ENCODE measurements at places on chromosomes 3 and 15.
A peak's percentile ranks its signal among the peaks of the same experiment; 100 is the strongest.

DNA sequence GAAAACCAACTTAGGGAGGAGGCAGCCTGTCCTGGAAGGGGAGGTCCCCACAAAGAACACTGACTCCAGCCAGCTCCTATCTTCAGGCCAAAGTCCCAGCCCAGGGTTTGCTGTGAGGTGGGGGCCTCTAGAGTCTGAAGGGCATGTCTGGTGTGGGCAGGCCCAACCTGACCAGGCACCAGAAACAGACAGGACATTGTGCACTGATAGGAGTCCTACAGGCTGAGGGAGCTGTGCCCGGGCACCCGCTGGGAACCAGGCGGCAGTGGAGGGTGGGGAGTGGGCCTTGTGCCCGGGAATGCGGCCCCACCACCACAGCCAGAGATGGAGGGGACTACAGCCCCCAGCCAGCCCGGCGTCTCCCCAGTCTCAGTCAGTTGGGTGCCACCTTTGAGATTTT, 161.4 kb downstream of the WNT7A start:
- no peak for DNase-seq

DNA sequence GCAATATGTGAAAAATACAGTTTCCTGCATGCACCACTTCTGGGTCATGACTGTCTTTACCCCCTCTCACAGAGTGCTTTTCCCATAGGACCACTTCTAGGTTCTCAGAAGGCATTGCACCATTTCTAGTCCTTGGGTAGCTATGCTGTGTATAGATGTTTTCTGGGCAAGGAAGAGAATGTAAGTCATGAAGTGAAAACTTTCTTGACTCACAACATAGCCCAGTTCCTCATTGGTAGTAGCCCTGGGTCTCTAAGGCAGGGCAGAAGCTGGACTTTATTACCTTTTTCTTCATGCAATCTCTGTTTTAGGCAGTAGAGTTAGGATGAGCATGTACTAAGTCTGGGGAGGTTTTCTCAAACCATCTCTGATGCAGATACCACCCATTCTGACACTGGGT, 203.1 kb downstream of the EPHB1 start:
- DNase-seq, result no peak

GRCh38 chr3:77324105-77324504, 284.2 kb downstream of the ROBO2 start:
- peak; percentile 59 for DNase-seq

DNA sequence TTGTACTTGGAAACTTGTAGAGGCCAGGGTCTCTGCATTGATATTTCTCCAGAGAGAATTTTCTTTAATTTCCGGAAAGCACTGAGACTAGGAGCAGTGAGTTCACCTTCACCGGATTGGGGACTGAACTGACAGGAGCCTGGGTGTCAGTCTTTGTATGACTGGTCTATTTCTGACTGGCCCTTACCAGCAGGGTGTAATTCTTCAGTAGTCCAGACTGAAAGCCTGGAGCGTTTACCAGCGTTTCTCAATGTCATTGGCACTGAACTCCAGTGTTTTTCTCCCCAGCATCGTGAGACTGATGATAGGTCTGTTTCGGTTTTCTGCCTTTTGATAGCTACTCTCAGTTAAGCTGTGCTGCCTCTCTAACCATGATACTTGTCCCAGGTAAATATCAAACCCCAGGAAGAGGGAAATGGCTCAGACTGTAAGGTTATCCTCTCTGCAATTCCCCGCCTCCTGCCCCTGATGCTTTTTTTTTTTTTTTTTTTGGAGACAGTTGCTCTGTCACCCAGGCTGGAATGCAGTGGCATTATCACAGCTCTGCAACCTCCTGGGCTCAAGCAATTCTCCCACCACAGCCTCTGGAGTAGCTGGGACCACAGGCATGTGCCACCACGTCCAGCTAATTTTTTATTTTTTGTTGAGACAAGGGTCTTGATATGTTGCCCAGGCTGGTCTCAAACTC, 103.6 kb downstream of the CACNA2D3 start:
- no peak for DNase-seq

DNA sequence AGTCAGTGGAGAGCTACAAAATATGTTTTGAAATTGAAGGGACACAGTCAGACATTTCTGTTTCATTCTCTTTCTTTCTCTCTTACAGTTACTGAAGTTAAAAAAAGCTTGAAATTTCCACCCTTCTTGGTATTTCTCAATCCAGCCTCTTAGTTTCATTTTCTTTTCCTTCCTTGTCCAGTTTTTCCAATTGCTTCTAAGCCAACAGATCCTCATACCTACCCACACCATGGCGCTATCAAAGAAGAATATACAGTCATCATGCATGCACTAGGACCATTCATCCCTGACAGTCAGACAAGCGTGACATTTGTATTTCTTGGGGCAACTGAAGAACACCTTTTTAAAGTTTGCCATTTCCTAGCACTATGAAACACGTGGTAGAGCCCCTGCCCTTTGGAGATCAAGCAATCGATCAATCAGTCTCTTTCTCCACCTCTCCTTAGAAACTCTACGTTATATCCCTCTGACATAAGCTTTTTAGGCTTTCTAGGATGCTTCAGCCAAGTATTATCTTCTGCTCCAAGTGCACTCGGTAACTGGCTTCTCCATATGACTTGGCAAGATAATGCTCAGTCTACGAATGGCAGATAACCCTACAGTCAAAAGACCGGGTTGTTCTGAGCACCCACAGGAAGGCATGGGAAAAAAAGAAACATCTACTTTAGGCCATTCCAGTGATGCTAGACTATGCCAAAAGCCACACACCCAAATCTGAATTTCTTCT, 65.4 kb downstream of the FBN1 start:
- no peak for DNase-seq

GRCh38 chr3:121794264-121794983, 40.4 kb downstream of the IQCB1 start:
- DNase-seq, result no peak

DNA sequence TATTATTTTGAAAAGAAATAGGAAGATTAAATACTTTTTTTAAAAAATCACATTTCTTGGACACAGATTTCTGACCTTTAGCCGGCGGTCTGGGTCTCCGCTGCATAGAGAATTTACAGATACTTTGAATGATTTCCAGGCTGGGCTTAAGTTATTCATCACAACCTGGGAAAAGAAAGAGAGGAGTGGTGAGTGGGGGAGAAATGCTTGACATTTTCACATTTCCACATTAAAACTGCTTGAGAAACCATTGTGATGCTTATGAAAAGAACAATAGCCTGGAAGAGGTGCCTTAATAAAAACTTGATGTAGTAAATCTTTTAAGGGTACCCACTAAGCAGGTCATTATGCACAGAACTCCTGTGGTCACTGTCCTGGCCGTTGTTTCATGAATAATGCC, 166.8 kb upstream of the MRPL3 start:
- DNase-seq, result no peak

- DNase-seq, result peak; percentile 52
Observed at GRCh38 chr3:42247576-42248027, 18.4 kb downstream of the CCK start.

GRCh38 chr3:11671648-11672100, 28.0 kb upstream of the VGLL4 start:
- DNase-seq, result peak; percentile 78

DNA sequence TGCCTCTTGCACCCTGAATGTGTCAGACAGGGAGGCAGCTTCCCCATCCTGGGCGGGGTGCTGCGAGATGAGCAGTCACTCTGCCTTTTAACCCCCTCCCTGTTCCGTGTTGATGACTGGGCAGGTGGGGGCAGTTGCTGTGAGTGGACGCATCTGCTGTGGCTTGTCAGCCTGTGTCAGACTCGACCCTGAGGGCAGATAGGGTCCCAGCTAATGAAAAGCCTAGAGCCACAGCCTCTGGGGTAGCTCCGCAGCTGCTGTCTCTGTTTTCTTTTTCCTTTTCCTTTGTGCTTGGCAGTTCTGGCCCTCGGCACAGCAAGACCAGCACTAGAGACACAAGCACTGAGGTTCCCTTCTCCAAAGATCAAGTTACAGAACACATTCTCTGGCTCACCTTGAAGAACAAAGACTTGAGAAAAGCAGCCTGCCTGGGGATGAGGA, 43.0 kb upstream of the GLCE start:
- no peak for DNase-seq

Data from fibroblast of skin of back (primary cell).